ENCODE measurements at places on chromosomes 1 and 21.

DNA sequence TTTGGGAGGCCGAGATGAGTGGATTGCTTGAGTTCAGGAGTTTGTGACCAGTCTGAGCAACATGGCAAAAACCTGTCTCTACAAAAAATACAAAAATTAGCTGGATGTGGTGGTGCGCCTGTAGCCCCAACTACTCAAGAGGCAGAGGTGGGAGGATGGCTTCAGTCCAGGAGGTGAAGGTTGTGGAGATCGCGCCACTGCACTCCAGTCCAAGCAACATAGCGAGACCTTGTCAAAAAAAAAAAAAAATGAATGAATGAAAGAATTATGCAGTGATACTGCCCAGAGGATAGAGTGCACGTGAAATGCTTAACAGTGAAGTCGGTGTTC is 429 bp upstream of the DPH2 start:
- DNase-seq: no peak

DNA sequence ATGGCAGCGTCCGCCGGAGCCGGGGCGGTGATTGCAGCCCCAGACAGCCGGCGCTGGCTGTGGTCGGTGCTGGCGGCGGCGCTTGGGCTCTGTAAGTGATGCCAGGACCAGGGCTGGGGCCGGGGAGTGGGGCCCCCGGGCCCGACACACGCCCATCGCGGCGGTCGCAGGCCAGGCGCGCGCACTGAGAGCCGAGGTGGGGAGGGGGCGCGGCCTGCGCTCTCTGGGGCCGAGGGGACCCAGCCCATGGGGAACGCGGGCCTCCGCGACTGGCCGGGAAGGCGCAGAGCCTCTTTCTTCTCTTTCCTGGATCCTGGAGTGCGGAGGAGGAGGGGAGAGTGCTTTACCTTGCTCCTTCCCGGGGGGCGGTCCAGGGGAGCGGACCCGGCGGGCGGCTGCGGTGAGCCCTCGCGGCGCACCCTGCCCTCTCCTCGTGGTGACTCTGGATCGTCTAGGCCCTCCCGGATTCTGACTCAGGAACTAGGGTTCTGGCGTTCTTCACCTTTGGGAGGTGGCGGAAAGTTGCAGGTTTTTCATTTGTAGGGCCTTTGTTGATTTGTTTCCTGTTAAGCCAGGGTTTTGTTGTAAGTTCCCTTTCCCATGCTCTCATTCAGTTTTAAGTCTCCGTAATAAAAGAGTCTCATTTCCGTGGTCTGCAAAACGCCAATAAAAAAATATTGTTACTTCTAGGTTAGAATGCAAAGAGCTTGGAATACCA is 529 bp downstream of the MPZL1 start:
- peak; percentile 5 for DNase-seq

DNA sequence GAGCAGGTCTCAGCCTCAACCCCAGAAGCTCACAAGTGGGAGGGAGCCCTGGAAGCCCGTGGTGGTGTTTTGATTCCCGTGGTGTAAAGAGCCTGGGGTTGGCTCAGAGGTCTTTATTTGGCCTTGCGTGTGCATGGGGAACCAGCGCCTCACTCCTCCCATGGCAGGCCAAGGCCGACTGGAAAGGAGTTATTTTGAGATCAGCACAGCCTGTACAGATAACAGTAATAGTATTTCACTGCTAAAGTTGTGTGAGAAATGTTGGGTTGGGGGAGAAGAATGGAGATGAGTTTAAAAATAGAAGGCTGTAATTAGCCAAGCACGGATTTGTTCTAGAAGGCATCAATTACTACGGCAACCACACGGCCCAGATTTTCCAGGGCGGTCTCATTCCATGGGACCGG is 186.5 kb downstream of the DYRK1A start:
- no peak for DNase-seq

DNA sequence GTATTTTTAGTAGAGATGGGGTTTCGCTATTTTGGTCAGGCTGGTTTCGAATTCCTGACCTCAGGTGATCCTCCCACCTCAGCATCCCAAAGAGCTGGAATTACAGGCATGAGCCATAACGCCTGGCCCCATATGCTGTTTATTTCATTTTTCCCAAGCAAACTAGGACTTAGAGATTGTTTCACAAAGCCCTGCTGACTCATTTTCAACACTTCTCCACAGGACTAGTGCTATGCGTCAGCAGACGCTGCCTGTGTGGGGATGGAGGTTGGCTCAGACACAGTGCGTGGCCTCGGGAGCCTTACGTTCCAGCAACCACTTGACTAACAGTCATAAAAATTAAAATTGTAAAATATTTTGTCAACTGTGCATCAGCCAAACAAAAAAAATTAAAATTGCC is 22.7 kb downstream of the PKNOX1 start:
- DNase-seq: no peak

GRCh38 chr1:153253693-153254092 is 5.8 kb upstream of the LORICRIN start:
- DNase-seq: no peak

GRCh38 chr1:183600136-183600535 is 9.9 kb upstream of the NCF2 start:
- DNase-seq: no peak

- no peak for DNase-seq
These were observed 728.7 kb downstream of the LTN1 start for GRCh38 chr21:28263974-28264373.

GRCh38 chr1:178161516-178161915 is 67.6 kb downstream of the RASAL2 start:
- no peak for DNase-seq

DNA sequence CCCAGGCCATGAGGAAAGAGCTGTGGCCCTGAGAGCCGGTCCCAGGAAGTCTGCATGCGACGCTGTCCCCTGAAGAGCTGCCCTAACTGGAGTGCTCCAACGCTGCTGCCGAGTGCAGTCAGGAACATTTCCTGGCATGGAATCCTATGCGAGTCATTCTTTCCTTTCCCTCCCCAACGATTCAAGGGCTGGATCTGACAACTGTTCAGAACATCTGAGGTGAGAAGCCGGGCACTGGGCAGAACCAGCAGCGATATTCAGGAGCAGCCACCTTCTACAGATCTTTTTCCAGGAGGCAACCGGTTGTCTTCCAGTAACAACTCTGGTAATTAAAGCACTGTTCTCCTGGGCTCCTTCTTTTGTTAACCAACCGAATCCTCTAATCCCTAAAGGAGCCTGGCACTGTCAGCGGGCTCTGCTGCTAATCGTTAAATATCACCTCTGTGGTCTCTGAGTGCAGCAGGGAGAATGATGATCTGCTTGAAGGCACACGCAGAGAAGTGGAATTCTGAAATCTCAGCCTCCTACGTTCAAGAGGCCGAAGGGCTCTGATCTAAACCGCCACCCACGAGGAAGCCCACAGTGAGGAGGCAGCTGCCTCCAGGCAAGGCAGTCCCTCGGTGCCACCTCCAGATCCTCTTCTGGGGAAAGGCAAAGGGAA is 55.8 kb downstream of the SLC45A1 start:
- DNase-seq: no peak

GRCh38 chr1:165050246-165050645 is 306.3 kb downstream of the LMX1A start:
- no peak for DNase-seq

DNA sequence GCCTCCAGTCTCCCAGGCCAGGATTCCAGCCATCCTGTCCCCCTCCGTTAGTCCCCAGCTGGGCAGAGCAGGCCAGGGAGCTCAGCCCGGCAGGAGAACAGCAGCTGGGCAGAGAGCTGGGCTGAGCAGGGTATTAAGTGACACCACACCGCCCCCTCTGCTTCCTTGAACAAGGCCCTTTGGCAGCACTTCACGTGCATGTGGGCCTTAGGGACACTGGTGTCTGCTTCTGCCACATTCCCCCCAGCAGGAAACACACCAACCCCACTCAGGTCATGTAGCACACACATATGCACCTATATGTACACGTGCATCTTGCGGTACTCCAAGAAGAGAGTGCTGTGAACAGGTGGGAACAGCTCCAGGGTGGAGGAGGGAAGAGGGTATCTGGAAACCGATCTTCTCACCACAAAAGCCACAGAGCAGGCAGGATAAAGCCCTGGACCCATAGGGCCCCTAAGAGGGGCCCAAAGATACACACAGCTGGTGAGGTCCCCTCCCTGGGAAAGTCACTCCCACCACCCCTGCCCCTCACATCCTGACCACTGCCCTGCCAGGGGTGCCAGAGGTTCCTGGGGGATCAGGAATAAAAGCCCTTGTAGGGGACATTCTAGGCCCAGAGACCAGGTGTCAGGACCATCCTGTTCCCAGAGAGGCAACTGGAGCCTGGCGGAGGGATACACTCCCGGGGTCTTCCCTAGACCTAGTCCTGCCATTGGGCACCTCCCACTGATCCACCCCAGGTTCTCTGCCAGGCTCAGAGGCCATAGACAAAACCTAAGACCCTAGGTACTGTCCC is 4.5 kb downstream of the EPHA2 start:
- DNase-seq: no peak

GRCh38 chr1:200316148-200316803 is 93.6 kb downstream of the ZNF281 start:
- DNase-seq: no peak

- DNase-seq: no peak
These were observed 62.3 kb upstream of the ADARB1 start for GRCh38 chr21:45011911-45012661.

DNA sequence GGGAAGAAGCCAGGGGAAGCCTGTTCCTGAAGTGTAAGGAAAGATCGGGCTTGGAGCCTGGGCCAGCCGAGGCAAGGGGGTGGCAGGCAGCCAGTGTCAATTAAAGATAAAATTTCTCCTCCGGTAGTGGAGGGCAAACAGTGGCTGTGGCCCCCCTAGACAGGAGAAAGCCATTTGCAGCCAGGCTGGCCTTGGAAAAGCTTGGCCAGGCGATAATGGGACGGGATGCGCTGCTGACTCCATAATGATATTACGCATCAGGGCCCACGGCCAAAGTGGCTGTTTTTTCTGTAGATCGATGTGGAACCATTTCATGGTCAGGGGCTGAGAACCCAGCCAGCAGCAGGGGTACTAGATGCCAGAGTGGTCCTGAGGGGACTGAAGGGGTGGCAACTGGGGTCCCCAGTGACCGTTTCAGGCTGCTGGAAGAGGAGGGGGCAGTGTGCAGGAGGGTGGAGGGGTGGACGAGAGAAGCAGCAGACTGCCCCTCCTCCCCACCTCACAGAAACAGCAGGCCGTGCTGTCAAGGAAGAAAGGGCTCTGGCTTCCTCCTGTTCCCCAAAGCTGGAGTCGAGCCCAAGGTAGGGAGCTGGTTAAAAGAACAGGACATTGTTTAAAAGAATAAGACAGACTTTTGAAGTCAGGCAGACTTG is 25.2 kb downstream of the KCNC4 start:
- no peak for DNase-seq

GRCh38 chr1:111908011-111908621 is 81.4 kb downstream of the KCND3 start:
- no peak for DNase-seq

DNA sequence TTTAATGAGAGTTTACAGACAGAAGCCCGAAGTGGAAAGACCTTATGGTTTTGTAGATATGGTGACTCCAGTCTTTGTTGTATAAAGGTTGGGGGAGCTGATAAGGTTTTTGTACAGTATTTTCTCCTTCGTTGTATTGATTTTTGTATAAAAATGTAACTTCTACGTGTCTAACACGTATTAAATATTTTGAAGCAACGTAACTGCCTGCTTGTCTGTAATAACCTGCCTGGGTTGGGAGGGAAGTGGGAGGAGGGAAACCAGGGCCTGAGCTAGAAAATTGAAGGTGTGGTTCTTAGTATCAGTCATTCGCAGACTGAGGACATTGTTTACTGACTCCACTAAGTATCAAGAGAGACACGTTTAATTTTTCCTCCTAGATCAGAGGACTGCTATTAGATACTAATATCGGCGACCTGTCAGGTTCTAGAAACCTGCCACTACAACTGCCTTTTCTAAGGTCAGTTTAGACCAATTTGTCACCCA is 2.2 kb downstream of the IER5 start:
- DNase-seq: peak; percentile 15

GRCh38 chr21:42478504-42478903 is 17.5 kb downstream of the RSPH1 start:
- DNase-seq: no peak
